ENCODE measurements at places on chromosomes 5 and 9. TPM values are rescaled to one million over a fixed set of nuclear protein-coding genes. Genes with fewer than 3 reads are reported as not detected.
A peak's percentile ranks its signal among the peaks of the same experiment; 100 is the strongest.

- H3K27ac ChIP-seq: peak overlapping the region; percentile 98
- peak overlapping the region; percentile 64 for H3K4me3 ChIP-seq
- DNase-seq: no peak
- no peaks in the 10 kb centered on the region for H3K27me3 ChIP-seq
- peaks cover 95% of the 10 kb centered on the region for H3K4me1 ChIP-seq
- H3K36me3 ChIP-seq: peaks cover 93% of the 10 kb centered on the region
These were observed 34.3 kb downstream of the ITK start for GRCh38 chr5:157214861-157215513.

GRCh38 chr5:127206320-127207113 lies 84.1 kb upstream of the MEGF10 start:
- H3K4me1 ChIP-seq: no peaks in the 10 kb centered on the region
- no peaks in the 10 kb centered on the region for H3K36me3 ChIP-seq
- DNase-seq: no peak
- no peak overlapping the region for H3K4me3 ChIP-seq
- peaks cover 8% of the 10 kb centered on the region for H3K27me3 ChIP-seq
- H3K27ac ChIP-seq: no peak overlapping the region

- no peaks in the 10 kb centered on the region for H3K36me3 ChIP-seq
- no peaks in the 10 kb centered on the region for H3K4me1 ChIP-seq
- H3K4me3 ChIP-seq: no peak overlapping the region
- DNase-seq: no peak
- no peak overlapping the region for H3K27ac ChIP-seq
These were observed 2039.7 kb upstream of the WWC1 start for GRCh38 chr5:166251786-166252185.

GRCh38 chr5:179292202-179292601 lies 53.1 kb downstream of the ADAMTS2 start:
- H3K36me3 ChIP-seq: no peaks in the 10 kb centered on the region
- H3K27me3 ChIP-seq: no peaks in the 10 kb centered on the region
- H3K27ac ChIP-seq: no peak overlapping the region
- H3K4me1 ChIP-seq: no peaks in the 10 kb centered on the region
- H3K4me3 ChIP-seq: no peak overlapping the region

DNA sequence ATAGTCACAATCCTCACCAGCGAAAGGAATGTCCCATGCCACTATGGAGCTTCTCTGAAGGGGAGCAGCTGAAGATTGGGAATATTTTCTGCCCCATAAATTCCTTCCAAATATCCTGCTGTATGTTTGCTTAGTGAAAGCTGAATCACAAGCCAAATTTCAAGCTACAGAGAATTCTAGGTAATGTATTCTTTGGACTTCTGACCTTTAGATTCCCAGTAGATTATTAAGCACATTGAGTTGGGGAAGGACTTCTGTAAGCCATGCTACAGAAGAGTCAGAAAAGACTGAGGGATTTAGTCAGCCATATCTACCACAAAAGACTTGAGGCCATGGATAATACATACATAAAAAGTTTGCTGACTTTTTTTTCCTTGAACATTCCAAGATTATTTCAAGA lies 1342.0 kb upstream of the NUDT12 start:
- H3K36me3 ChIP-seq: no peaks in the 10 kb centered on the region
- no peaks in the 10 kb centered on the region for H3K27me3 ChIP-seq
- DNase-seq: no peak
- H3K27ac ChIP-seq: no peak overlapping the region

DNA sequence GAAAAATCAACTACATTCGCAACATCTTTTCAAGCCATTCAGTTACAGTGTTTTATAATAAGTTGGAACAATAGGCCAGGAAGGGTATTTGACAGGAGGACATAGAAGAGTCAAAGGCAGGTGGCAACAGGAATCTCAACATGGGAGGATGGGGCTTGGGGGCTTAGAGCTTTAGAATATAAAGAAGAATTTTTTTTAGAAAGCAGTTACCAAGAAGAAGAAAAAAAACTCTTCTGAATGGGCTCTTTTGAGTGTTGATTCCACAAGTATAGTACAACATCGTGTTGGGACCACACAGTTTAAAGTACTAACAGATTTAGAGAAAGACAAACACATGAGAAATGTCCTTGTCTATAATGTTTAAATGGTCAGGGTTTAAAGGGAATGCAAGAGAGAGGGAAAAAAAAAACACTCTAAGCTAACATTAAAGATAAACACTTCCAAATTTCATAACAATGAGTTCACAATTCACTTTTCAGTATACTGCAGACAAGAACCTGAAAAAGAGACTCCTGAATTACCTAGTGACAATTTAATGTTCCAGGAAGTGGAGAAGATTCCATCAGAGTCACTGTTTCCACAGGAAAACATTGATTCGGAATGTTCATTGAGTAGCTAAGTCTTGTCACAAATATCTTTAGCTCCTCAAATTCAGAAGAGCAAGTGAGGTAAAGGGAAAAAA lies 282.3 kb downstream of the DEPDC1B start:
- no peaks in the 10 kb centered on the region for H3K27me3 ChIP-seq
- H3K4me3 ChIP-seq: no peak overlapping the region
- no peaks in the 10 kb centered on the region for H3K36me3 ChIP-seq
- no peaks in the 10 kb centered on the region for H3K4me1 ChIP-seq
- DNase-seq: no peak

- no peaks in the 10 kb centered on the region for H3K4me1 ChIP-seq
- no peak overlapping the region for H3K4me3 ChIP-seq
- no peak overlapping the region for H3K27ac ChIP-seq
- no peaks in the 10 kb centered on the region for H3K27me3 ChIP-seq
- no peaks in the 10 kb centered on the region for H3K36me3 ChIP-seq
- no peak for DNase-seq
These were observed 210.8 kb downstream of the ADAMTSL1 start for GRCh38 chr9:18684593-18685317.

DNA sequence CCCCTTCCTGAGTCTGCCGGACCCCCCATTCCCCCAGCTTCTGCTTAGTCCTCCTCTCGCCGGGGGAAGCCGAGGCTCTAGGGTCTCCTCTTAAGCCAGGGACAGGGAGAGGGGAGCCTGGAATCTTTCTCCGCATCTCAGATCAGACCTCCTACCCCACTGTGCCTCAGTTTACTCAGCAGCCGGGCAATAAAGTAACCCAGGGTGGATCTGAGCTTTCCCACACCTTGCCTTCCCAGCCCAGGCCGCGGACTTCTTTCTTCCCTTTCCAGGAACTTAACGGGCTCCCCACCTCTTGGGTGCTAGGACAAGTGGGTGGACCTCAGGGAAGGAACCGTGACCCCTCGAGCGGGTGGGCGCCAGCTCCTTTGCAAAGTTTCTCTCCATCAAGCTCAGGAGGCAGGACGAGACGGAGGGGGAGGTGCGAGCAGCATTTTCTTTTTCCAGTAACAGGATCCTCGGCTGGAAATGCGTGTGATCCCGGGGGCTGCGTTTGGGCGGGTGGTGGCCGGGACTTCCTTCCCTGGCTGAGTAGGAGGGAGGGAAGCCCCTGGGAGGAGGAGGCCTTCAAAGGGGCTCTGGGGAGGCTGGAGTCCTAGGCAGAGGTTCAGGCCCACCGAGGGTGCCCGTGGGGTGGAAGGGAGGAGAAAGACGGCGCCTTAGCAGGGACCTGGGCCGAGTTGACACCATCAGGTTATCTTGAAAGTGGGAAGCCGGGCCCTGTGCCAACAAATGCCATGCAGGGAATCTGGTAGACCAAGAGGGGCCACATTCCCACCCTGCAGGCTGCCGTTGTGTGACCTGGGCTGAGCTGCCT lies 795 bp downstream of the DAB2IP start:
- no peak for DNase-seq
- no peak overlapping the region for H3K4me3 ChIP-seq
- H3K27ac ChIP-seq: no peak overlapping the region

DNA sequence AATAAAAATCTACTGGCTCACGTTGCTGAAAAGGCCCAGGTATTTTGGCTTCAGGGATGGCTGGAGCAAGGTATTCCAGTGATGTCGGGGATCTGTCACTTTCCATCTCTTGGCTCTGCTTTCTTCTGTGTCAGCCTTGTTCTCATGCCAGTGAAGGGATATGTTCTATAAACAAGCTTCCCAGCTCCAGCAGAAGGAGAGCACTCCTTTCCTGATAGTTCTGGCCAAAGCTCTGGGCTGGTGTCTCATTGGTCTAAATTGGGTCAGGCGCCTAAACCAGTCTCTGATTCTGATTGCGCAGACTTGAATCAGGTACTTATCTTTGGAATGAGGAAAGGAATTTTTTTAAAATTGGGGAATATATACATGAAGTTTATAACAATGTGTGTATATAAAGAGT lies 5.1 kb downstream of the SNX30 start:
- no peak for DNase-seq
- peaks cover 65% of the 10 kb centered on the region for H3K4me1 ChIP-seq

DNA sequence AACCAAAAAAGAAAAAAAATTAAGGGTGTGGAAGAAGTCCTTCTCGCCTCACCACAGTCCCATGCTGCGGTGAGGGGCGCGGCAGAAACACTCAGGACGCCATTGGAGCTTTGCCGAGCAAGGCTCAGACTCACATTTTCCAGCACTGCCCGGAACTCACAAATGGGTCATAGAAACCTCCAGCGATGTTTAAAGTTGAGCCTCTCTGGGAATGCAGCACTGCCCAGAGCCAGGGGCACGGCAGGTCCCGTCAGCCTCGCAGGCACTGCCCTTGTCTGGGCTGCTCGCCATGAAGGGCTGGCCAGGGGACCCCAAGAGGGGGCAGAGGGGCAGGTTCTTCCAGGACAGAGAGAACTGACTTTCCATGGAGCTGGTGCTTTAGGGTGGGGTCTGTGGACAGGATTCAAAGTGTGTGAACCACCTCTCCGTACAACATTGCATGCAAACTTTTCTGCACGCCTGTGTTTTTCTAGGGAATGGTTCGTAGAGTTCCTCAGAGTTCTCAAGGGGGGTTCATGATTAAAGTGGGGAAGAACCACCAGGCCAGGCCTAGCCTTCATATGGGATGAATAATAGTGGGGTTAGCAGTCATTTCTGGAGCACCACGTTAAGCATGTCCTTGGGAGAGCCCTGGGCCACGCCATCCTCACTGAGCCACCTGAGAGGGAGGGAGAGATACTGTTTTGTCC lies 38.4 kb downstream of the PRRX2 start:
- no peak overlapping the region for H3K27ac ChIP-seq
- no peak for DNase-seq
- H3K4me1 ChIP-seq: no peaks in the 10 kb centered on the region
- no peak overlapping the region for H3K4me3 ChIP-seq
- H3K36me3 ChIP-seq: no peaks in the 10 kb centered on the region

DNA sequence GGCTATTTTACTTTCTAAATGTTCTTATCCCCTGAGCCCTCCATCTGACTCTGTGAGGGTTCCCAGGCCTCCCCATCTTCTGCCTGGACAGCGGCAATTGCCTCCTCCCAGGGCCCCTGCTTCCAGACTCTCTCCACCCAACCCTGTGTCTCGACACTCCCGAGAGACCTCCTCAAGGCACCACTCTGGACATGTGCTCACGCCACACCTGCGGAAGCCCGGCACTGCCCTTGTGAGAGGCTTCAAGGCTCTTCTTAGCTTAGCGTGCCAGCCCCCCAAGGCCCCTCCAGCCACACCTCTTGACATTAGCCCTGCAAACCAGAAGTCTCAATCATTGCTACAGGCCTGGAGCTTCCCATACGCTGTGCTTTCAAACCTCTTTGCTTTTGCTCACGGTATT lies 124.1 kb downstream of the CRB2 start:
- no peak for DNase-seq
- no peaks in the 10 kb centered on the region for H3K36me3 ChIP-seq
- no peak overlapping the region for H3K27ac ChIP-seq
- H3K4me3 ChIP-seq: no peak overlapping the region
- H3K27me3 ChIP-seq: no peaks in the 10 kb centered on the region

DNA sequence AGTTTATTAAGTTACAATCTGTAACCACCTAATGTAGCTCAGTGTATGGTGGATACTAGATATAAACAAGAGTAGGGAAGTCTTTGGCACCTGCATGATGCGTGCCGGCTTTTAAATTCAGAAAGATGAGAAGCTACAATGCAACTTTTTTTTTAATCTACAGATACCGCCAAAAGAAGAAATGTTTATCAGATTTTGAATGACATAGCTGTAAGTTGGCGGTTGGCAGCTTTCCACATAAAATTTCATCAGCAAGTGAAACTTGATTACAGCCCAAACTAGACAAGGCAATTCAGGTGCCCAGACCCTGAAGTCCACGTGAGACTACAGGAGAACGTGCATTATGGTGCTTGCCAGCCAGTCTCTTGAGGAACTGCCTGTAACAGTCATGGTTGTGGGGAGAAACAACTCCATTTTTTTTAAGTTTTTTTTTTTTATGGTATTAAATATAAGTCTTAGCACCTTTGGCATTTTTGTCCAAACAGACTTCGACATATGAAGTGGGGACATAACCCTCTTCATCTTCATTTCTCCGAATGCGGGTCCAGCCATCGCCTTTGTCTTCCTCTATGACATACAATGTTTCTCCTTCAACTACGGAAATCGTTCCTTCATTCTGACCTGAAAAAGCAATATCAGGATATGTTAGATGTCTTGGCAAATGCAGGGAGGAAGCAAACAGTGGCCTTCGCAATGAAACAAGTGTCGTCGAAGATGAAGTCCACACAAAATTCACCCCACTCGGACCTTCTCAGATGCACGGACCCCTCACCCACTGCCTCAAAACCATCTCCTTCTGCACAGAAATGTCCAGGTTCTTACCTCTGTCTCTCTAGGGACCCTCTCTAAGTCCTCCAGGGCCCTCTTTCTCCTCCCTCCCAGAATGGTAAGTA lies 60.4 kb downstream of the USP20 start:
- no peak overlapping the region for H3K4me3 ChIP-seq
- peaks cover 74% of the 10 kb centered on the region for H3K36me3 ChIP-seq
- peak; percentile 68 for DNase-seq

DNA sequence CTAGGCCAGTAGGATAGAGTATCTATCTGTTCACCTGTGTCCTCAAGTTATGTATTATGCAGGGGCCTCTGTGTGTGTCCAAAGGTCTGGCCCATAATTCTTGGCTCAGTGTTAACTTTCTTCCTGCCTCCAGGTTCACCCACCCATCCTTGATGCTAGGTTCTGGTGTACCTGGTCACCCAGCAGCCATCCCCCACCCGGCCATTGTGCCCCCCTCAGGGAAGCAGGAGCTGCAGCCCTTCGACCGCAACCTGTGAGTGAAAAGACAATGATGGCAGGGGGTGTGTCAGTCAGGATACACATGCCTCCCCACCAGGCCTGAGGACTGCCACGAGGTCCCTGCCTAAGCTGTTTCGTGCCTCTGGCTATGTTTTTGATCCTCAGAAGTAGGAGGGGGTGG lies 27.6 kb downstream of the TCF7 start:
- H3K36me3 ChIP-seq: peaks cover 63% of the 10 kb centered on the region
- H3K4me1 ChIP-seq: peaks cover 43% of the 10 kb centered on the region
- H3K27ac ChIP-seq: no peak overlapping the region
- no peak overlapping the region for H3K4me3 ChIP-seq
- DNase-seq: peak; percentile 7

The GABRA1 gene
- not detected for total RNA-seq

The CTXN3 gene
- not detected for total RNA-seq

The FSTL4 gene
- total RNA-seq: 0.36 TPM

The DBH gene
- total RNA-seq: not detected

The ZNF883 gene
- total RNA-seq: 0.22 TPM

The GLDC gene
- total RNA-seq: 9.9 TPM

The IFNA2 gene
- total RNA-seq: not detected

The PLAA gene
- 32.3 TPM for total RNA-seq

The CSF1R gene
- total RNA-seq: 0.78 TPM

The PHYHD1 gene
- 0.88 TPM for total RNA-seq

The SH3RF2 gene
- total RNA-seq: 0.12 TPM

Data from activated CD4-positive, alpha-beta memory T cell treated with anti-CD3 and anti-CD28 coated beads for 36 hours (primary cell).